Stimulated activated CD4-positive, alpha-beta T cell treated with anti-CD3 and anti-CD28 coated beads, Interleukin-15, amount 100 ng/mL, for 24 hours (primary cell): ENCODE measurements at places on chromosomes 3 and 15.

- no peak for DNase-seq
These were observed 73.0 kb downstream of the MYH15 start for GRCh38 chr3:108437439-108437838.

DNA sequence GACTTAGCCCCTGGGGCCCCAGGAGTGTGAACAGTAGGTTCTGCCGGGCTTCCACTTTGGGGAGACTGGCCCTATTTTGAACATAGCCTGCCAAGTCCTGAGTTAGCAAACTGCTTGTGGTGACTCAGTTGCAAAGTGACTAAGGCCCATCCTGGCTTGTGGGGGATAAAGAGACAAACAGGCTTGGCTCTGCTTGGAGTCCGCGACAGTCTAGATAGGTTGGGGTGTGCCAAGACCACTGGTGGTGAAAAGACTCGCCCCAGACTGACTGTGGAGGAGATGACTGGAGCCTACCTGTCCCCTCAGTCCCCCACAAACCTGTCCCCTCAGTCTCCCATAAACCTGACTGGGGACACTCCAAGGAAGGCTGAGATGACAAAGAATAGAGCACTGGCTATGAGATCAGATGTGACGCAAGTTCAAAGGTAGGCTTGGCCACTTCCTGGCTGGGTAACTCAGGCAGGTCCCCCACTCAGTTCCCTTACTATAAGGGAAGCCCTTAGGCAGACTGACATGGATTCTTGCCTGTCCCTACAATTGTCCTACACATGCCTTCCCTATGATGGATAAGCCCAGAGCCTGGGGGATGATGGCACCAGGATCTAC lies 4.3 kb downstream of the DNASE1L3 start:
- peak; percentile 39 for DNase-seq

DNA sequence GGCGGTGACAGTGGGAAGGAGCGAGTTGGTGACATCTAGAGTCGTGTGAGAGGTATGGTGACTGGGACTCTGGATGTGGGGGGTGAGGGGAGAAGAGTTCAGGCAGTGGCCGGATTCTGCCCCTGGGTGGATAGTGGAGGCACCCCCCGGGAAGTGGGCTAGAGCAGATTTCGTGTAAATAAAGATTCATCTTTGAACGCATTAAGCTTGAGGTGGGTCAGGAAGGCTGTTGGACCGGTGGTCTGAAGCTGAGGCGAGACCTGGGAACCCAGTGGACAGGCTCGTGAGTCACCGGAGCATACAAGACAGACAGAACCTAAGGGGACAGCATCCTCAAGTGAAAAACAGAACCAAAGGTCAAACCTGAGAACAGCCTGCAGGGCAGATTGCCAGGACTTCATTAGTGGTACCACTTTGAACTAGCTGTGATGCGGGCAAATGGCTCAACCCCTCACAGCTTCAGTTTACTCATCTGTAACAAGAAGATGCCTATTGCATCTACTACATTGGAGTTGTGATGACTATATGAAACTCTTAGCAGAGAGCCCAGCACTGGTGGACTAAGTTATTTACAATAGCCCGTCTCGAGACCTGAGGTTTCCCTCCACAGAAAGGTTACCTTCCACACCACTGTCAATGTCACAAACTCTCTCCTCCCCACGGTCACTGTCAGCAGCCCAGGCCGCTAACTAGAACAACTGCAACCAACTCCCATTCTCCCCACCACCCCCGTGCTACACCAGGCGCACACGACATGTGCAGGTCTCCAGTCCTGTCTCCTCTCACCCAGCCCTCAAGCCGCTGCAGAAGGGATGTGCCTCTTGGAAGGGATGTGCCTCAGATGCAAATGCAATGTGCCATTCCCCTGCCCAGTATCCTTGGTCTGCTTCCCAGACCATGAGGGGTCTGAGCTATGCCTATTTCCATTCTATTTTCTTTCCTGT lies 901 bp upstream of the CLN6 start:
- DNase-seq, result no peak

- DNase-seq, result no peak
These were observed 64.5 kb upstream of the CADPS start for GRCh38 chr3:62939707-62940106.

GRCh38 chr3:20225769-20226168 lies 39.8 kb upstream of the SGO1 start:
- no peak for DNase-seq

DNA sequence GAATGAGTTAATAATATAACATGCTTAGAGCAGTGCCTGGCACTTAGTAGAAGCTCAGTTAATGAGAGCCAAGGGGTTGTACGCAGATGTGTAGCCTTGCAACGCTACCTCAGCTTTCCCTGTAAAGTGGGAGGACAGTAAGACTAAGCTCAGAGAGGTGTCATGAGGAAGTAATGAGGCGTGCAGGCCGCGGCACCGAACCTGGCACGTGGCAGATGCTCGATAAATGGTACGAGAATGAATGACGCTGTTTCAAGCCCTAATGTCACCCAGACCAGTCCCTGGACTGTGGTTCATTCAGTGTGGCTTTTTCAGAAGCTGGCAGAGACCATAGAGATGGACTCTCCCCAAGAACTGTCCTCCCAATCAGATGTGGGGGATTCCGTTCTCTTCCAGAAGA lies 21.2 kb downstream of the GRIP2 start:
- DNase-seq, result no peak

- no peak for DNase-seq
These were observed 246.0 kb downstream of the ISL2 start for GRCh38 chr15:76582550-76582949.

GRCh38 chr15:68933001-68933400 lies 2.7 kb downstream of the SPESP1 start:
- DNase-seq, result no peak

GRCh38 chr15:90309020-90309419 lies 43.1 kb upstream of the ZNF774 start:
- DNase-seq, result no peak

- no peak for DNase-seq
These were observed 78.5 kb downstream of the MRPL46 start for GRCh38 chr15:88388686-88389085.

DNA sequence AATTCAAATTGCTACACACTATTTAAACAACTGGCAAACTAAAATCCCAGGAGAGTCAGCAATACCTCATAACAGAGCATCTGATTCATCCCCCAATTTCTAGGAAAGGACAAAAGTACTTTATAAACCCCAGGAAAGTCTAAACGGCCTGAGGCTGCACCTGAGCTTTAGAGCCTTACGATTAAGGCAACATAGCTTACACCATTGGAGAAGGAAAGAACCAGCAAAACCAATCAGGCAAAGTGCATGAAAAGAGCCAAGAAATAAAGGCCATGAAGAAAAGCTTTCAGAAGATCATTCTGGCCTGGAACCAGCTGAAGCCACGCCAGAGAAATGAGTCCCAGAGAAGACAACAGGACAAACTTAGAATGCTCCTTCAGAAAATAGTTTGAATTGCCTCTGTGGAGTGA lies 48.1 kb downstream of the PTPN9 start:
- DNase-seq, result no peak

DNA sequence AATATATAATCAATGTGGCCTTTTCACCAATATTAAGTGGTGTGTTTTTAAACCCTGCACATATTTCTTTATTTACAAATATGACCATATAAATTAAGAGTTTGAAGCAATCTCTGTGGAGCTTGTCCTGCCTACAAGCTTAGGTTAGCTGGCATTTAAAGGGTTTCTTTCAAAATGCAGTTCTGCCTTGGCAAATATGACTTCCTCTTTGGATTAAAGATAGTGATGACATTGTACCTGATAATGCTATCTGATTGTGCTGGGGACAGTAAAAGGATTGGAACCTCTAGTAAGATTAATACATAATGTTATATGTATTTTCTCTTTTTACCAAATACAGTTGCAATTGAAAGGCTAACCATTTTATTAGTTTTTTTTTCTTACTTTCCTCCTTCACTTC lies 249.1 kb downstream of the OTOL1 start:
- no peak for DNase-seq

- DNase-seq, result no peak
These were observed 139.4 kb downstream of the NECTIN3 start for GRCh38 chr3:111210866-111211564.
